AG10803 (cell line): ENCODE measurements at places on chromosomes 1 and 21.

DNA sequence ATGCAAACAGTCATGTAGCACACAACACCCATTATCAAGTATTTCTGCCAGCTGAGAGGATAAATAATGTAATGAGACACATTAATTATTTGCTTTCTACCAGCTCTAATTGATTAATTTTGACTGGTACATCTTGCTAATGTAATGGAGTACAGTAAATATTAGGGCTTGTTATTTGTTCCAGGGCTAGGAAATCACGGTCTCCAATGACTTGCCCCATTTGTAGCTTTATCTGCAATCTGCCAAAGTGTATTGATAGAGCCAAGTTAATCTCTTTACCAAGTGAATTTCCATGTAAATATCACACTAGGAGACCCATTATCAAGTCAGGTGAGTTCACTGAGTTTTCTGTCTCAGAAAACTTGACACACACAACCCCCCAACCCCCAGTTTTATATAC, 55.1 kb downstream of the RGS13 start:
- DNase-seq, result no peak

DNA sequence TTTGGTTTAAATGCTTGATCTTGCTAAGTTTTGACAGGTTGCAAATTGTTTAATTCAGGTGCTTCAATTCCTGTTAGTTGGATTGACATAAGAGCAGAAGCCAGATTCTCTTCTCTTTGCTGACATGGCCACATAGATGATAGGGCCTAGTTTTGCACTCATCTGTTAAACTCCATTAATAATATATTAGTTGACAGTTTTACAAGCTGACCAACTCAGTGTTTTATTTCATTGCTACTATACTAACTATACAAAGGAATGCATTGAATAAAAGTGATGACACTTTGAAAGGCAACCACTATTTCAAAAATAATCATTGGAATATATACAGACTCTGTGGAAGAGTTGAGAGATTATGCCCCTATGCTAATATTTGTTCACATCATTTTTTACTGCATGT, 255.6 kb upstream of the DPYD start:
- DNase-seq, result no peak

DNA sequence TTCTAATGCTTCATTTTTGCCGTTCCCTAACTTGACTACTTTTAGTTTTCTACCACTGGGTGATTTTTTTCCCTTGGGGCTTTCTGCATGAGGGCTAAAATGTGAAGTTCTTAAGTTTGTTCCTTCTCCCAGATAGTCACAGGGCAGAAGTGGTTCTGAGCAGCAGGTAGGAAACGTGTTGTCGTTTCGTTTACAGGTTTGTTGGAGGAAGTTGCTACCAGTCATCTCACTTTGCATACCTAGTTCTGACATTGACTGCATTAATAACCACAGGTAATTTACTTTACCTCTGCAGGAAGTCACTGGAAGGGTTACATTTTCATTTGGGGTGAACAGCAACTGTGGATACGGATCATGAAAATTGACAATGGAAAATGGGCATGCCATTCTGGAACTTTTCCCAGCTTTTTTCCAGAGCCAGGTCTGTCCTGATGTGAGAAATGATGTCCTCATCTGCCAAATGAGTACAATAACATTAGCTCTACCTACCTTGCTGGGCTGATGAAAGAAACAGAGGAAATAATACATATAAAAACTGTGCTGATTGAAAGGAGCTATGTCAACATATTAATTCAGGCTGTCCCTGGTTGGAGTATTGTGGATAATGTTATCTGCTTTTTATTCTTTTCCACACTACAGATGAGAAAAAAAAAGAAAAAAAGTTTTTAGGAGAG, 94.2 kb downstream of the DISC1 start:
- no peak for DNase-seq

- no peak for DNase-seq
Measured at GRCh38 chr1:201347498-201348210, 29.8 kb downstream of the TNNT2 start.

DNA sequence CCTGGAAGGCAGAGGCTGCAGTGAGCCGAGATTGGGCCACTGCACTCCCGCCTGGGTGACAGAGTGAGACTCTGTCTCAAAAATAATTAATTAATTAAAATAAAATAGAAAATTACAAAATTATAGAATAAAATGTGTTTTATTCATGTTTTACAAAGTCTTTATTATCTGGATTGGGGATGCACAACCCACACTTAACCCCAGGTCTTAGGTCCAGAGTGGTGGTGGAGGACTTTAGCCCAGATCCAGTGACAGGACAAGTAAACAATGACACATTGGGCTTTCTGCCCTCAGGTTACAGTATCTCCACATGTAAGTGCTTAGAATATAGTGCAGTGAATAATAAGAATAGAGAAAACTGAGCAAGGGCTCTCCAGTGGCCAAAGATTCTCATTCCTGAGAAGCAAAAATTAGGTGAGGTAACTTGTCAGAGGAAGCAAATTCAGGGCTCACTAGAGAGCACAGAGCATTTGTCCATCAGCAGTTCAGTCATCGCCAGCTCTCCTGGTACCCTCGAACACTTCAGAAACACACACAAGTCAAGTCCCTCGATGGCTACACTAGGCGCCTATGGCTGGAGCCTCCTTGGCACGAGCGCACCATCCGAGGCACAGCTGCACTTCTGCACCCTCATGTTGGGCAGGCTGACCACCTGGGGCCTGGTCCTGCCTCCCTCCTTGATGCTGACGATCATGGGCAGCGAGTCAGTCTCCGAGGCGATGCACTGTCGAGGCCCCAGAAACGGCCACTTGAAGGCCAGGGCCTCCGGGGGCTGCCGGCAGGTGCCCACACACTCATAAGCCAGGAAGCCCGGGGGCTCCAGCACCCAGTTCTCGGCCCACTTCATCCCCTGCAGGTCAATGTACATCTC, 2.6 kb downstream of the LEFTY1 start:
- DNase-seq, result no peak

DNA sequence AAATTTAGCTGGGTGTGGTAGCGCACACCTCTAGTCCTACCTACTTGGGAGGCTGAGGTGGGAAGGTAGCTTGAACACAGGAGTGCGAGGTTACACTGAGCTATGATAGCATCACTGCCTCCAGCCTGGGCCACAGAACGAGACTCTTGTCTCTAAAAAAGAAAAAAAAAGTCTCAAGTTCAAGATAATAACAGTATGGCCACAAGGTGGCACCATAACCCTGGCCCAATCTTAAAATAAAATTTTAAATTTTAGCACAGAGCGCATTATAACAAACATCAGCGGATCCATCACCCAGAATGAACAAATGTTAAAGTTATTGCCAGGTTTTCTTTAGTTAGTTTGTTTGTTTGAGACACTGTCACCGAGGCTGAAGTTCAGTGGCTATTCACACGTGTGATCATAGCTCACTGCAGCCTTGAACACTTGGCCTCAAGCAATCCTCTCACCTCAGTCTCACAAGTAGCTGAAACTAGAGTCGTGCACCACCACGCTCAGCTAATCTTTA, 2.9 kb upstream of the HTR6 start:
- DNase-seq, result peak; percentile 48

- no peak for DNase-seq
Measured at GRCh38 chr21:20949884-20950283, 48.3 kb upstream of the NCAM2 start.

DNA sequence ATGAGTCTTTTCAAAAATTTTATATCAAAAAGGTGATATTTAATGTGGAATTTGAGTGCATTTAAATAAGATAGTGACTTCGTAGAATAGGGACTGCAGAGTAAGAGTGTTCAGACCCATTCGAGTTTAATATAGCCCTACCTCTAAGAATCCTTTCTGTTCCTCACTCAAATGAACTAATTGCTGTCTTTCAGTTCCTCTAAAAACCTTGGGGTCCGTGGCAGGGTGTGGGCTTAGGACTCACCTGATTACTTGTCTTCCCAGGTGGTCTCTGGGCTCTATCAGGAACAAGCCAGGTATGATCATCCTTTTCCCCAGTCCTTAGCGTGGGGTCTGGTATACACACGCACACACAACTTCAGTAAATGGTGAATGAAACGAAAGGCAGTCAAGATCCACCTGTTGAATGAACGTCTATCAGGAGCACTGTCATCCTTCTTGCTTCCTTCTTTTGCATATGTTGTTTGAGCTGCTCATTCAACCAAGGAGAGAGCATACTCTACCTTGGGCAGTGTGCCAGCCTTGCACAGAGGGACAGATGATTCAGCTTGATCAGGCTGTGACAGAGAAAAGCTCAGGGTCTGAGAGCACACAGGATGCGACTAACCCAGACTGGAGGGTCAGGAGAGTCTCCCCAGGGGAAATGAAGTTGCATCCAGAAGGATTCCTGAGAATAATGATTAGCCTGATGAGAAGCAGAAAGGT, 1.2 kb upstream of the RNF11 start:
- no peak for DNase-seq

GRCh38 chr1:20429296-20429695, 56.7 kb downstream of the CAMK2N1 start:
- peak; percentile 33 for DNase-seq

- no peak for DNase-seq
Measured at GRCh38 chr21:14245711-14246110, 29.8 kb downstream of the RBM11 start.

GRCh38 chr1:5428351-5428750, 563.9 kb downstream of the NPHP4 start:
- DNase-seq, result no peak

GRCh38 chr1:11176081-11176706, 13.0 kb upstream of the ANGPTL7 start:
- DNase-seq, result peak; percentile 83

DNA sequence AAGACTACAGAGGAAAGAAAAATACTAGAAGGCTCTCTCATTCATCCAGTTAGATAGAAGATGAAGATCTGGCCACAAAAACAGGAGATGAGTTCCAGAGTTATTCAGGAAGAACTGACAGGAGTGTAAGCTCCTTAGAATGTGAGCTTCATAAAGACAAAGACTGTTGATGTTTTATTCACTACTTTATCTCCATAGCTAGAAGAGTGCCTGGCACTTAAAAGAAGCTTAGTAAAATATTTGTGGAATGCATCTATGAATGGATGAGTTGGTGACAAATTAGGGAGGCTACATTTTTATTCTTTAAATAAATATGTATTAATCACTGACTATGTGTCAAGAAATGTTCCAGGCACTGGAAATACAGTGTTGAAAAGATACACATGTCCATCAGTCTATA, 13.8 kb downstream of the CLDN17 start:
- no peak for DNase-seq

- DNase-seq, result peak; percentile 84
Measured at GRCh38 chr1:173149887-173150286, 57.2 kb downstream of the TNFSF4 start.

GRCh38 chr1:60431593-60431992, 358.0 kb upstream of the C1orf87 start:
- DNase-seq, result no peak

- no peak for DNase-seq
Measured at GRCh38 chr1:174643206-174643605, 195.4 kb downstream of the GPR52 start.

GRCh38 chr1:66371233-66372005, 162.5 kb upstream of the SGIP1 start:
- peak; percentile 82 for DNase-seq

DNA sequence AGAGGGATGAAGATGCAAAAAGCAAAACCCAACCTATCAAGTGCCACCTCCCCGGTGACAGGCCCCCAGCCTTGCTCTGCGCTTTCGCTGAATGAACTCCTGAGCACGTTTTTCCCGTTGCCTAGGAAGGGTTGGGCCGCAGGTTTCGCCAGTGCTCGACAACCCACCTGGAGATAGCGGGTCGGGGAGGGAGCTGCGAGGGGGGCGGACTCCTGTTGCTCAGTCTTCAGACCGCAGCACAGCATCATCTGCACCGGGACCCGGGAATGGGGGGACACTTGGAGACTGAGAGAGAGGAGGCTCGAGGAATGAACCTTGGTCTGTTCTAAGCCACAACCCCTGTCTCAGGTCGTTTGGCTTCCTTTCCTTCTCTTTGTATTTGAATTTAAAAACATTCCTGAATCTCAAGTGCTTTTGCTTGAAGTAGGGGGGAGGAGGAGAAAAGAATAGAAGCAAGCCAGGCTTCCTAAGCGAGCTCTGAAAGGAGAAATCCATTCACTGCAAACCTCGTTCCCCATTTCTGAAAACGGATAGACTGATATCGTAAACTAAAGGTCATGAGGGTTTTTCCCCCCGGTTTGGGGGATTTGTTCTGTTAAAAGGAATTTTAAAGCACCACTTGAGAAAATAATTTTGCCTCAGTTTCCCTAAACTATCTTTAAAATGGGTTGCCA, 1.2 kb downstream of the AK5 start:
- DNase-seq, result no peak

- DNase-seq, result no peak
Measured at GRCh38 chr1:236066054-236066453, 1.2 kb upstream of the NID1 start.

- no peak for DNase-seq
Measured at GRCh38 chr1:23566304-23566703, 7.0 kb upstream of the ID3 start.

DNA sequence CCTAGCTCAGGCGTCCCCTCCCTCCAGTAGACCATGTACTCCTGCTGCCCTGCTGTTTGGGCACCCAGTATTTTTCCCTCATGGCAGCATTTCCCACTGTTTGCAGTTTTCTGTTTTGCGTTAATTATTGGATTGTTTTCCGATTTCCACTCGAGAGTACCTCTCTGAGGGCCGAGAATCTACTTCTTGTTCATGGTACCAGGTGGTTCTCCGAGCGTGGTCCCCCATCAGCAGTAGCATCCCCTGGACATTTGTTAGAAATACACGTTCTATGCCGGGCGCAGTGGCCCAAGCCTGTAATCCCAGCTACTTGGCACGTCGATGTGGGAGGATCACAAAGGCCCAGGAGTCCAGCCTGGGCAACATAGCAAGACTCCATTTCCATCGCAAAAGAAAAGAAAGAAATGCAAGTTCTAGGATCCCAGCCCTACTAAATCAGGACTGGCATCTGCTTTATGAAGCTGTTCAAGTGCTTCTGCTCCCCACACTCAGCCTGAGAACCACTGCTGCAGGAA, 690 bp downstream of the RRP1 start:
- no peak for DNase-seq
